D341Med (cell line): ENCODE measurements at places on chromosomes 13 and 19.

DNA sequence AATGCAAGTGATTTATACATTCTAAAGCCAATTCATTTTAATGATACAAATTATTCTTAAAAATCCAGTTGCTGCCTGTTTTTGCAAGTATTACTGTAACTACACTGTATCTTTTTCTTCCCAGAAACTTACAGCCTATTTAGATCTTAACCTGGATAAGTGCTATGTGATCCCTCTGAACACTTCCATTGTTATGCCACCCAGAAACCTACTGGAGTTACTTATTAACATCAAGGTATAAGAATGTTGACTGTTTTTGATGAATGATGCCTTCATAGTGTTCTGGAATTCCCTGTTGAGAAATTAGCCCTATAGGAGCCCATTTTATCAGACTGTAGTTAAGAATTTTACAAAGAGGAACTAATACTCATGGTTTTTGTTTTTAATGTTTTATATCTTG, 25.0 kb downstream of the ITM2B start:
- DNase-seq: no peak

DNA sequence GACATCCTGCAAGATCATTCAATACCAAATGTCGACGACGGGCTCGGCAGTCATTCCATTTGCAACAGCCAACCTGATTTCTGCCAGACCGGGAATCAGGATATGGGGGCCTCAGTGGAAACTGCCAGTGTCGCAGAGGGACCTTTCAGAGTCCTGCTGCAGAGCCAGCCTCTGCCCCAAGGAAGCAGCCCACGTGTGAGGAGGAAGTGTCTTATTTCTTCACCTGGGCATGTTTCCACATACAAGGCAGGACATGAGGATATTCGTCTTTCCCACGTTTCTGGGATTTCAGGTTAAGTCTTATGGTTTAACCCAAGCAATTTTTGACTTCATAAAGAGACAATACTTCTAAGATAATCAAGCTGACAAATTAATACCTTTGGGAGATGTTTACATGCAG, 69.9 kb downstream of the ABCC4 start:
- DNase-seq: no peak

GRCh38 chr13:68199271-68199670, 969.1 kb upstream of the PCDH9 start:
- no peak for DNase-seq

DNA sequence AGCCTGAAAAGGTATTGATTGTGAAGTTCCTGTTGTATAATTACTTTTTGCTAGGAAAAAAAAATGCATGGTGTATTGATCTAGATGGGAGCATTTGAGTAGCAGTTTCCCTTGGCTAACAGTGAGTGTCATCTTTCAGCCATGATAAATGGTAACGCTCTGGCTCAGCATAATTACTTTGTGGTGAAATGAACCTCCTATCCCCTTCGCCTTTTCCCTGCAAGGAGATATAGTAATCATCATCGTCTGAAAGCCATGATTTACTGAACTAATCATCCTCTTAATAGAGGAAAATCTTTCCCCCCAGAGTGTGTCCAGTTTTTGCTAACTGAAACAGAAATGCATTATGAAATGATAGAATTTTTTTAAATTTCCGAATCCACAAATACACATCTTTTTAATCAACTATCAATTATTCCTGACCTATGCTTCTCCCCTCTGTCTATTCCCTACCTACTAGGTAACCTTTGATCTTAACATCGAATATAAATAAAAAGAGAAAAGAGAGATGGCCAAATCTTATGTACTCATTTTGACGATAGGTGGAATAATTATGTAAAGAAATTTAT, 88.7 kb downstream of the MAB21L1 start:
- DNase-seq: no peak

DNA sequence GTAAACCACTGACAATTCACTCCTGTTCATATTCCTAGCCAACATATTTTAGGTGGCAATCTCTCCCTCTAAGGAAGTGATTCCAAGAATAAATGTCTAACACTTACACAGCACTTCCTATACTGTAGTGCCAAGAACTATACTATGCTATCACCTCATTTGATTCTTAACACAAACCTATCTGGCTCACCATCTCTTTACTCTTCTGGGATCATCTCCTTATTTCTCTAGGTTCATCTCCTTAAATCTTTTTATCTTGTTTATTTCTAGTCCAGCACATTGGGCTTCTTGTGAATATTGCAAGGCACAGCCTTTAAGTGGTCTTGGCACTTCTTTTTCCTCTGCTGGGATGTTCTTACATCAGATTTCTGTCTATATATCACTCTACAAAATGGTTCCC, 366.3 kb downstream of the SLITRK6 start:
- no peak for DNase-seq

- DNase-seq: no peak
Observed at GRCh38 chr13:75478659-75479058, 3.3 kb downstream of the TBC1D4 start.

DNA sequence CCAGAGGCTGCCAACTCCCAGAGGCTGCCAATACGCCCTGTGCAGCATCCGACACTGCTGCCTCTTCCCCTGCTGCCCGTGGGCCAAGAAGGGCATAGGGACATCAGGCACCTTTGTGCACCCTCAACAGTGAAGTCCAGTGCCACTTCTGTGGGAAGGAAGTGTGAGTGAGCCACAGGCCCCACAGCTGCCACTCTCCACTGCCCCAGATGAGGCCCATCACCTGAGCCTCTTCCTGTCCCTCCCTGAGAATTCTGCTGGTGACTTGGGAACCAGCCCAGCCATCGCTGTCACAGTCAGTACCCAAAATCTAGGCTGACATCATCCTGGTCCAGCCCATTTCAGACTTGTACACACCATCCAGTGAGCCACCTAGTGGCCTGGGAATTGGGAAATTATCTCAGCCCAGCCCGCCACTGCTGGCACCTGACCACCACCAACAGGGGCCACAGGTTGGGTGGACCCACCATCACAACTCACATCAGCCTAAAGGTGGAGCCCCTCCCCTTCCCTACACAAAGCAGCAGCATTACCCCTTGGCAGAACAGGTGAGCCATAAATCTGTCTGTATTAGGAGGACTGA, 733.9 kb upstream of the KLHL1 start:
- DNase-seq: peak; percentile 46

GRCh38 chr19:20558571-20558970, 7.0 kb downstream of the ZNF737 start:
- no peak for DNase-seq

GRCh38 chr13:23322353-23323336, 110.9 kb downstream of the SACS start:
- no peak for DNase-seq

DNA sequence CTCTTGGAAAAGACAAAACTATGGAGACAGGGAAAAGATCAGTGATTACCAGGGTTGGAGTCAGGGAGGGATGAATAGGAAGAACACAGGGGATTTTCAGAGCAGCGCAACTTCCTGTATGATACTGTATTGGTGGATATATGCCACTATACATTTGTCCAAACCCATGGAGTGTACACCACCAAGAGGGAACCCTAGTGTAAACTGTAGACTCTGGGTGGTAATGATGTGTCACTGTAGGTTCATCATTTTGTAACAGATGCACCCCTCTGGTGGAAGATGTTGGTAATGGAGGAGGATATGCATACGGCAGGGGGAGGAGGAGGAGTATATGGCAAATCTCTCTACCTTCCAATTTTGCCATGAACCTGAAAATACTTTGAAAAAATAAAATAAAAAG, 68.1 kb downstream of the UFM1 start:
- peak; percentile 40 for DNase-seq

GRCh38 chr19:3514930-3515329, 8.8 kb downstream of the FZR1 start:
- DNase-seq: no peak

DNA sequence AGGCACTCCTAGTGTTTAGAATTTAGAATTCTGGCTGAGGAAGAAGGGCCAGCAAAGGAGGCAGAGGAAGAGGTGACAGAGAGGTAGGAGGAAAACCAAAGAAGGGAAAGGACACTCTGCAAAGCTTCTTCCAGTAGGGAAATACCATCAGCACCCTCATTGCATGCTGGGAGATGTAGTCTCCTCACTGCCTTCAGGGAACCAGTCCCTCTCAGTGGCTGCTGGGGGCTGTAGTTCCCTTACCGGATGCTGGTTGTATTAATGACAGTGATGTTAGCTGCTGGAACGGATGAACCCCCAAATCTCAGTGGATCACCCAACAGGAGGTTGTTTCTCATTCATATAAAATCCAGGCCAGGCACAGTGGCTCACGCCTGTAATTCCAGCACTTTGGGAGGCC, 10.1 kb downstream of the GRIN2D start:
- DNase-seq: peak; percentile 78

GRCh38 chr13:102399791-102400674, 1.8 kb downstream of the FGF14 start:
- peak; percentile 50 for DNase-seq

DNA sequence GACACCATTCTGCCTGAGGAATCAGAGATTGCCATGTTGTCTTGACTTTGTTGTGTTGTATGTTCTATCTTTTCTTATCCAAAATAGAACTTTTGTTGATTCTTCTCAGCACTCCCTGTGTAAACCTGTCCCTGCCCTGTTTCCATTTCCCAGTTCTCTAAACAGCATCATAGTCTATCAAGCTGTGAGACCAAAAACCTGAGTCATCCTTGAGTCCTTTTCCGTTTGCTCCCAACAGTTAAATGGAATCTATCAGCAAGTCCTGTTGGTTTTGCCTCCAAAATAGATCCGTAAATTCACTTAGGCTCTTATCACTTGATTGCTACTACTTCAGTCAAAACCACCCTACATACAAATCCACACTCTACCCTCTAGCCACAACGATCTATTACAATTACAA, 667.1 kb downstream of the PCDH9 start:
- no peak for DNase-seq

- no peak for DNase-seq
Observed at GRCh38 chr13:74768521-74769085, 634.4 kb upstream of the KLF12 start.

DNA sequence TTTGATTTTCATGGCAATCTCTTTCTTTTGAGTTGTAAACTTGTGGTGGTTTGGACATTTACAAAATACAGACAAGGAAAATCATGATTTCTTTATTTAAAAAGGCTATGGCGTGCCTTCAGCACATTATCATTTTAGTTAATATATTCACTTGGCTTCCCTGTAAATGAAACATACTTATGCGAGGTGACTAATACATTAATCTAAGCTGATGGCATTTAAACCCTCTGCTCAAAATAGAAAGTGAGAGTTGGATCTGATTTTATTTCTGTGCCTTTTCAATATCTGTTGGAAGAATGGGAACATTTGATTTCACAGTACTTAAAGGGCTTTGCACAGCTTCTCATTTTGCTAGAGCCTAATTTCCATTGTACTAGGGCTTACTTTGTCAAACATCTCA, 289.8 kb downstream of the MTUS2 start:
- no peak for DNase-seq

GRCh38 chr19:45640849-45641273, 1.7 kb upstream of the EML2 start:
- no peak for DNase-seq

DNA sequence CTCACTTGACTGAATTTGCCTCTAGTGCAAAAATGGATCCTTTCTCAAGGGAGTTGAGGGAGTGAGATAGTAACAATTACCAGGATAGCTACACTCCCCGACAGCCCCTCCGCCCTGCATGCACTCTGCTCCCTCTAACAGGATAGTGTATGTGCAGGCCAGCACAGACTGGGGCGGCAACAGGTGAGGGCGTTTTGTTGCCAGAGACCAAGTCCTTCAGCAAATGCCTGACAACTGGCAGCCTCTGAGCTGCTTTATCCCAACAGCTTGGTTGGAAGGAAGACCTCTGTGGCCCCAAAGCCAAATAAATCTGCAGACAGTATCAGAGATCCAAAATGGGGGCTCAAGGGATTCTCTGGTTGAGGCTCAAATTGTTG, 86.6 kb downstream of the SLC7A1 start:
- DNase-seq: no peak

DNA sequence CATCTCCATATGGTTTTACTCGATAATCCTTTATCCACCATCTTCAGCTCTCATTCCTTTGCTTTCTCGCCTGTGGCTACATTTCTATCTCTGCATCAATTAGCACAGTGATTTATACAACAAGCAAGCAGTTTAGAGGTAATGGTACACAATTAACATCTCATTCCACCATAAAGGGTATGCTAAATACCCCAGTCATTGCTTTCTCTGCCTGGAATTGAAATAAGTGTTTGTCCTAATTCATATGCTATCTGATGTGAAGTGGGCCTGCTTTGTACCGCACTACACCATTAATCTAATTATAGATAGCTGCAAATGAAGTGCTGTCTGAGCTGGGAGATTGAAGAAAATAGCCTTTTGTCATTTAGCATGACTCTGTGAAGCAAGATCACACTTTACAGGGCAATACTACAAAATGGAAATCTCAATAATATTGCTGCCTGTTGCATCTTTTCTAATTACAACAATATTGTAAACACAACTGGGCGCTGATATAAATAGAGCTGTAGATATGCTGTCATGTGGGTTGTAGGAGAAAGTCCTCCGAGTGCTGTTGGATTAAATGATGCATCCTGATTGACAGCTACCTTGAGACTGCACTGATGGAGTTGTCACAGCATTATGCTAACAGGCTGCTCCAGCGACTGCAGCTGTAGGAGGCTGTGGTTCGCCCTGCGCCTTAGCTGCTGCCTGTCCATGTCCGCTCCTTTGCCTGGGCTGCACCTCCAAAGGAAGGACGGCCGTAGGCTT, 78.2 kb downstream of the GGACT start:
- DNase-seq: no peak

DNA sequence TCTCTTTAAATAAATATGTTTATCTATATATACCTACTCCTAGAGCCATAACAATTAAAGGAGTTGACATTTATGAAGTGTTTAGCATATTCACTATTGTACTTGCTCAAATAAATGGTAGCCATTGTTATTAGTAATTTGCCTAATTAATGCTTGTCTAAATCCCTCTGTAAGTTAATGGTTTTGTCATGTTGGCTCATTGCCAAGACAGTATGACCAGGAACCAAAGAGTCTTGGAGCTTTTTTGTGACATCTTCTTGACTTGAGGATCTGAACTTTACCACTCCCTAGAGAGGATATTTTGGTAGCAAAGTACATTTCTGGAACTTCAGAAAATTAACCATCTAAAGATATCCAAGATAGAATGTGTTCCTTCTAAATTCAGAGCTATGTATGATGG, 15.5 kb downstream of the FRY start:
- DNase-seq: no peak

- DNase-seq: no peak
Observed at GRCh38 chr13:103557878-103558277, 491.7 kb upstream of the SLC10A2 start.

DNA sequence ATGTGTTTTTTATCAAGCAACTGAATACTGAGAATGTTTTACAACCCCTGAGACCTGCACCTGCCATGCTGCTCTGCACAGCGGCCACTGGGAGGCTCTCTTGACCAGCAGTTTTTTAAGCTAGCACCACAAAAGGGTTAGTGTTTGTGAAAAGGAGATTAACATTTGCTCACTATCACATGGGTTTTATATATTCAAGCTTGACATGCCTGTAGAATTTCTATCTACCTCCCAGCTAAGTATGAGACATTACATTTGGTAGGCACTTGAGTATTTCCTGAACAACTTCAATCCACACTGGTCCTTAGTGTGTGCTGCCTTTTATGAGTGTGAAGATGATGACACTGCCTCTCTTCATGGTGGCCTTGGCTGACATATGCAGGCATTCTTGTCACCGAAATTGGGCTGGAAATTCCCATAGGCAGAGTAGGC, 1238.9 kb downstream of the UQCRFS1 start:
- DNase-seq: peak; percentile 30

- DNase-seq: peak; percentile 67
Observed at GRCh38 chr13:93226623-93227279, at the start of gene GPC6. GPC6 (plus strand) TSS chr13:93226807.
